ENCODE measurements at places on chromosomes 11 and 22.

GRCh38 chr11:84720706-84721402 is 906.3 kb downstream of the DLG2 start:
- peak; percentile 20 for DNase-seq

DNA sequence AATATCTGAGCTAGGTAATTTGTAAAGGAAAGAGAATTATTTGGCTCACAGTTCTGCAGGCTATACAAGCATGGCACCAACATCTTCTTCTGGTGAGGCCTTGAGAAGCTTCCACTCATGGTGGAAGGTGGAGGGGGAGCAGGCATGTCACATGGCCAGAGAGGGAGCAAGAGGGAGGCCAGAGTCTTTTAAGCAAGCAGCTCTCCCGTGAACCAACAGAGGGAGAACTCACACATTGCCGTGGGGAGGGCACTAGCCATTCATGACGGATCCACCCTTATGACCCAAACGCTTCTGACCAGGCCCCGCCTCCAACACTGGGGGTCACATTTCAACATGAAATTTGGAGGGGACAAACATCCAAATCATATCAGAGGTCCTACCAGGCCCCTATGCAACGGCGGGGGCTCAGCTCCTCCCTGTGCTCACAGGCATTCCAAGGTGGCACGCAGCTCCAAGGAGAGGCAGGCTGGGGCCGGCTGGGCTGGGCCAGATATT is 4.6 kb downstream of the C11orf96 start:
- DNase-seq = no peak

- no peak for DNase-seq
Observed at GRCh38 chr11:119368121-119369034, 13.1 kb downstream of the USP2 start.

- no peak for DNase-seq
Observed at GRCh38 chr11:16809886-16810668, 71.6 kb downstream of the C11orf58 start.

GRCh38 chr11:59151761-59152160 is 9.1 kb downstream of the FAM111A start:
- no peak for DNase-seq

- no peak for DNase-seq
Observed at GRCh38 chr11:68763926-68764657, 12.8 kb upstream of the TESMIN start.

DNA sequence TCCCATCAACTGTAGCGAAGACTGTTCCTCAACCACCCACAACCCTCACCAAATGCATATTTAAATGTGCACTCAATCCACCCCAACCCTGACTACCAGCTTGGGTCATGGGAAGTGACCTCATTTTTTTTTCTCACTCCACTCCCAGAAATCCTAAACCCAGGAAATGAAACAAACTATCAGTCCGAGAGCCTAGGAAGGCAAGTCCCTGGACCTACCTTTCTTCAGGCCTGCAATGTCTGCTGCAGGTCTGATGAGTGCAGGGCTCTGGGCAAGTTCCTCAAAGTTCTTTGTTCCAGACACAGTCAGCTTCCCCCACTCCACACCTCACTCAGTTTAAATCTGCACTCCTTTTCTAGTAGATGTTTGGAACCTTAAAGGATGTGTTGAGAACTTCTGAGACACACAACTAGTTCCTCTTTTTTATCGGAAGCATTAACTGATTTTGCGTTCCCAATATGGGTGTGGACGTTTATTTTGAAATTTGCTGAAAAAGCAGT is at the start of gene MS4A4E:
Gene MS4A4E, minus strand, starts transcription at position 398 of the 500 bp plus-strand sequence. CDS start 13,082 bp downstream, outside the sequence.
- no peak for DNase-seq

DNA sequence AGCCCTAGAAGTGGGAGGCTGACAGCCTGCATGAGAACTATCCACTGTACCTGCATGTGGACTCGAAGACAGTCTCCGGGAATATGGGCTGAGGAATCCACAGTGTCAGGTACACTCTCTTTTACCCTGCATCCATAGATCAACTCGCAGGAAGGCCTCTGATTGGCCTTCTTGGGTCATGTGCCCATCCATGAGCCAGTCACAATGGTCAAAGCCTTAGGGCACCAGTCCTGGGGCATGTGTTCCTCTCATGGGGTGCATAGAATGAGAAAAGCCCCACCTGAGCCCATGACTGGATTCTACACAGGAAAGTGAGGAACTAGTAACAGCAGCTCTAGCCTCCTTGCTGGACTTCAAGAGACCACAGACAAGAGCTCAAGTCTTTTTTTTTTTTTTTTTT is 10.6 kb downstream of the ART1 start:
- no peak for DNase-seq

DNA sequence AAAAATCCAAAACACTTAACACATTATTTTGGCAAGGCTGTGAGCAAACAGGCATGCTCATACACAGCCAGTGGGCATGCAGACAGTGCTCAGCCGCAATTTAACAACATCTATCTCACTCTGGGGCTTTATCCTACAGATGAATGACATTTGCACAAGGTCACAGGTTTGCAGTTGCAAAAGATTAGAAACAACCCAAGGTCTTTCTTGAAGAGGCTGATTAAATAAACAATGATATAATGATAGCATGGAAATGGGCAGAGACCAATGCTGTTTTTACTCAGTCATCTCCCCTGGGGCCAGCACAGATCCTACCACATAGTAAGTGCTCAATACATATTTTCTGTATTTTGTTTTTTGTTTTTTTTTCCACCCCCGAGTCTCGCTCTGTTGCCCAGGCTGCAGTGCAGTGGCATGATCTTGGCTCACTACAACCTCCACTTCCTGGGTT is 9.4 kb downstream of the A4GALT start:
- no peak for DNase-seq

- DNase-seq = no peak
Observed at GRCh38 chr22:23754980-23755636, 883 bp upstream of the VPREB3 start.

GRCh38 chr11:77519847-77520246 is 46.0 kb upstream of the PAK1 start:
- DNase-seq = no peak

GRCh38 chr11:126358763-126359160 is 3.3 kb downstream of the ST3GAL4 start:
- DNase-seq = no peak

DNA sequence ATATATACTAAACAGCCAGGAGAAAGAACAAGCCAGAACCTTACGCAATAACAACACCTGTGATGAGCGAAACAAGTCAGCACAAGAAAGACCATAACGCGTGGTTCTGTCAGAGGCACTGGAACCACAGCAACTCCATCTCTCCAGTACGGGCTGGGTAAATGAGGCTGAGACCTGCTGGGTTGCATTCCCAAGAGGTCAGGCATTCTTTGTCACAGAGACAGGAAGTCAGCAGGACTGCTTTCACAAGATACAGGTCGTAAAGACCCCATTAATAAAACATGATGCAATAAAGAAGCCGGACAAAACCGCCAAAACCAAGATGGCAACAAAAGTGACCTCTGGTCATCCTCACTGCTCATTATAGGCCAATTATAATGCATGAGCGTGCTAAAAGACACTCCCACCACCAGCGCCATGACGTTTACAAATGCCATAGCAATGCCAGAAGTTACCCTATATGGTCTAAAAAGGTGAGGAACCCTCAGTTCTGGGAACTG is 21.7 kb downstream of the TPST2 start:
- DNase-seq = peak; percentile 49

GRCh38 chr11:115617767-115618166 is 113.6 kb upstream of the CADM1 start:
- no peak for DNase-seq

DNA sequence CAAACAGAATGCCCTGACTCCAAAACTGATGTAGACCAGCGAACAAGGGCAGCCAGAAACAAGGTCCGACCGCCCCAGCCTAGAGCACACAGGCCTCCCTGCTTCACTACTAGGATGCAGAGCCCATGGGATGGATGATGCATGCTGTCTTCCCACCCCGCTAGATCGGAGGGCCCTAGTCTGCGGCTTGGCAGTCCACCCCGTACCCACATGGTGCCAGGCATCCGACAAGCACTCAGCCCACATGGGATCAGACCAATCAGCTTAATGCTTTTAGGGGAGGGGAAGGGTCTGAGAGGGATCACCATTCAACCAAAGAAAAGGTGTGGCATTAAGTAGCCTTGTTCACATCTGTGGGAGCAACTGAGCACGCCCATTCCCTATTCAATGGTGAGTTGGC is 30.6 kb downstream of the PISD start:
- DNase-seq = no peak

GRCh38 chr11:13970986-13971385 is 8.5 kb downstream of the SPON1 start:
- DNase-seq = no peak

GRCh38 chr11:109552376-109552775 is 130.4 kb downstream of the C11orf87 start:
- DNase-seq = no peak

DNA sequence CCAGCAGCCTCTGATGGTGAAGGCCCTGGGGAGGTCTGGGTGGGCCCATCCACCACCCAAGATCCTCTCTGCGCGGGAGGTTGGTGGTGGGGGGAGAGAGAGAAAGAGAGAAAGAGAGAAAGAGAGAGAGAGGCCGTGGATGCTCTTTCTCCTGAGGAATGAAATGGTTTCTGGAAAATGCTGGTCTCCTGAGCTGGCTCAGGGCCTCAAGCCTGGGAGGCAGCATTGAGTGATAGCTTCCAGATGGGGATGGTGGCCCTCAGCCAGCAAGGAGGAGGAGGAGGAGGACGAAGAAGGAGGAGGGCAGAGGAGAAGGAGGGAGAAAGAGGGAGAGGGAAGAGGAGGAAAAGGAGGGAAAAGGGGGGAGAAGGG is 4.6 kb downstream of the TSPAN32 start:
- no peak for DNase-seq

- DNase-seq = no peak
Observed at GRCh38 chr22:30628491-30628890, 7.1 kb upstream of the SLC35E4 start.

GRCh38 chr11:119691020-119691666 is 37.9 kb downstream of the NECTIN1 start:
- no peak for DNase-seq

- DNase-seq = no peak
Observed at GRCh38 chr11:107272561-107272960, 185.1 kb downstream of the CWF19L2 start.

- DNase-seq = no peak
Observed at GRCh38 chr11:12860827-12861226, 148.3 kb upstream of the RASSF10 start.

- no peak for DNase-seq
Observed at GRCh38 chr11:82683029-82683428, 50.6 kb downstream of the FAM181B start.

All from neuronal stem cell (in vitro differentiated cells).